ENCODE measurements at places on chromosomes 13 and 19. TPM values are rescaled to one million over a fixed set of nuclear protein-coding genes. Genes with fewer than 3 reads are reported as not detected.

Gene PLPPR3
- 54.5 TPM for total RNA-seq

- DNase-seq: no peak
Measured at GRCh38 chr19:45507872-45508416, 665 bp downstream of the VASP start.

- DNase-seq: no peak
Measured at GRCh38 chr13:100870898-100871297, 196.3 kb upstream of the TMTC4 start.

DNA sequence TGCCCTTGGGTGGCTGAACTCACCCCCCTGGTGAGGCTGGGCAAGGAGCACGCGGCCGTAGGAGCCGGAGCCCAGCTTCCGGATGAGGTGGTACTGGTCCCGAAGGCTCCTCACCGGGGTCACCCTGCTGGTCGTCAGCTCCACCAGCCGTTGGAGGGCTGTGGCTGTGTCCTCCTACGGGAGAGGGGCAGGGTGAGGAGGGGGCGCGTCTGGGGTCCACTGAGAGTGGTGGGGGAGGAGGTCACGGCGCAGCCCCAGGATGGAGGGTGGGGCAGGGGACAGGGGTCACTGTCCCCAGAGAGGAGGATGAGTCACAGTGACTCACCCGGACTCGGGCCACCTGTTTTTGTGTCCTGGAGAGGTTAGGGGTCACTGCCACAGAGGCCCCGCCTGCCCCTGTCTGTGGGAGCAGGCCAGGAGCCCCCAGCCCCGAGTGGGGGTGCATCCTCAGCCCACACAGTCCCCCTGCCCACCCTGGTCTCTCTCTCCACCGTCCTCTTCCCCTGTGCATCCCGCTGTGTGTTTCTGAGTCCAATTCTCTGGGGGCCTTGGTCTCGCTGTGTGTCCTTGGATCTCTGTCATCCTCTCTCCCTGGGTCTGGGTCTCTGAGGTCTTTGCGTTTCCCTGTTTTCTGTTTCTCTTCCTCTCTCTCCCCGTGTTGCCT lies 435 bp downstream of the SBK3 start:
- no peak for DNase-seq

DNA sequence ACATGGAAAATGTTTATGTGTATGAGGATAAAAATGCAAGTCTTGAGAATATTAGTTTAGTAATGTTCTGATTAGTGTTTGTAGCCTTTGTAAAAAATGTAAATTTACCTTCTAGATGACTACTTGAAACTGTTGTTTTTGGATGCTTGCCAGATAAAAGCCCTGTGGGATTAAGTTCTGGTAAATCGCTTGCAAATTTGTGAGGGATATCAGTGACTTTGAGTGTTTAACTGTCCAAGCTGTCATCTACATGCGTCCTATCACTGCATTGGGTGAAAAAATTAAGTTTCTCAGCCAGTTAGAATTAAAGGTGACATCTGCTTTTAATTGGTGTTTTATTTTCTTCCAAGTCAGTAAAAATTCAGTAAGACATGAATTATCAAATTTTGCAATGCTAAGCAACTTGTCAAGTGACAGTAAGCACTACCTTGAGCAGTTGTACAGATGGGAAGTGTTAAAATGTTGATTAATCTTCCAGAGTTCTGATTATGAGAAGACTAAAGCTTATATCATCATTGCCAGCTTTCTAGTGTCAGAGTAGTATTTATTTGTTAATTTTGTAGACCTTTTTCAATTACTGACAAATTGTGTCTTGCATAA lies 88.0 kb downstream of the PCCA start:
- no peak for DNase-seq
